ENCODE measurements at places on chromosomes 6 and 20.

GRCh38 chr6:45155341-45155894 lies 172.7 kb upstream of the RUNX2 start:
- no peak for DNase-seq

DNA sequence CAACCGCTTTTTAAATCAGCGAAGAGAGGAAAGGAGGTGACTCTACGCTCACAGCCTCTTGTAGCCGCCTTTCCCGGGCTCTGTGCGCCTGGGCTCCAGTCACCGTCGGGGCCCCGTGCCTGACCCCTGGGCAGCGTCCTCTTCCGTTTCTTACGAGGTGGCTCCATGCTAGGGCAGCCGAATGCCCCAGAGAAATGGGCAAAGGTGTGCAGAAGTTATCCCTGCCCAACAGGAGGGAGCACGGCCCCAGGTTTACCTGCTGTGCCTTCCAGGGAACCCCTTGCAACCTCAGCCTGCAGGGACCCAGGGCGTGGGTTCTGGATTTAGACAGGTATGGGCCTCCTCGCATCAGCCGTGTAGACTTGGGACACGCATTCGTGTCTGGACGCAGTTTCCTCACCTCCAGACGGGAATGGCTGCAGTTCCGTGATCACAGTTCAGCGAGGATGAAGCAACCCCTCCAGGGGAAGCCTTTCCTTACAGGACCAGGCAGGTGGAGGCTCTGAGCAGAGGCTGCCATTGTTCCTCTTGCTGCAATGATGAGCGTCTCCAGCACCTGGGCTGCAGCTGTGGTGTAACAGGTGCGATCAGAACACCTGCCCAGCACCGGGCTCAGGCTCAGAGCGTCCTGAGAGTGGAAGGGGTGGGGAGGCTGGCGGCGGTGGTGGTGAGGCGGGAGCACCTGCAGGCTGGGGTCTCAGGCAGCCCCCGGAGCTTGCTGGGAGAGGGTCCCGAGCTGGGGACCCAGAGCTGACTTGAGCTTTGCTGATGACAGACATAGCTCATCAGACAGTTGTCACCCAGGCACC lies 81.3 kb upstream of the BHLHE23 start:
- DNase-seq, result no peak

- DNase-seq, result no peak
These were observed 594.9 kb downstream of the CDH26 start for GRCh38 chr20:60553095-60553494.

- no peak for DNase-seq
These were observed 23.9 kb upstream of the MOXD1 start for GRCh38 chr6:132425176-132425575.

DNA sequence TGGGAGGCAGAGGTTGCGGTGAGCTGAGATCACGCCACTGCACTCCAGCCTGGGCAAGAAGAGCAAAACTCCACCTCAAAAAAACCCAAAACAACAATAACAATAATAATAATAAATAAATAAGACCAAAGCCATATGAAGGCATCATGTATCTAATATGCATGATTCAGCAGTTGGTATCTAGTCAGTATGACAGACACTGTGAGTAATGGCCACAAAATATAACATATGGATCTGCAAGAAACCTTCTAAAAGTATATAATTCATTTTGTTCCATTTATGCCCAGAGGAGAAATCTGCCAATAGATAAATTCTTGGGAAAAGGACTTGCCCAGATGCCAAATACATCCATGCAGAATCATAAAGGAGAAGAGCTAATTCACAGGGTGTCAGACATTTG lies 252.3 kb downstream of the BTBD9 start:
- no peak for DNase-seq

GRCh38 chr6:166712286-166713228 lies 85.5 kb upstream of the RPS6KA2 start:
- DNase-seq, result no peak

- DNase-seq, result no peak
These were observed 5.9 kb downstream of the OCSTAMP start for GRCh38 chr20:46544576-46544975.

DNA sequence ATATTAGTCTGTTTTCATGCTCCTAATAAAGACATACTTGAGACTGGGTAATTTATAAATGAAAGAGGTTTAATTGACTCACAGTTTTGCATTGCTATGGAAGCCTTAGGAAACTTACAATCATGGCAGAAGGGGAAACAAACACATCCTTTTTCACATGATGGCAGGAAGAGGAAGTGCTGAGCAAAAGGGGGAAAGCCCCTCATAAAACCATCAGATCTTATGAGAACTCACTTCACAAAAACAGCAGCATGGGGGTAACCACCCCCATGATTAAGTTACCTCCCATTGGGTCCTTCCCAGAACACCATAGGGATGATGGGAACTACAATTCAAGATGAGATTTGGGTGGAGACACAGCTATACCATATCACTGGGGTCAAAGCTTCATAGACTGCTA lies 254.2 kb downstream of the ERMARD start:
- DNase-seq, result no peak

- no peak for DNase-seq
These were observed 595 bp downstream of the HAO1 start for GRCh38 chr20:7939663-7940062.

GRCh38 chr20:58461899-58462298 lies 53.3 kb downstream of the APCDD1L start:
- DNase-seq, result no peak

DNA sequence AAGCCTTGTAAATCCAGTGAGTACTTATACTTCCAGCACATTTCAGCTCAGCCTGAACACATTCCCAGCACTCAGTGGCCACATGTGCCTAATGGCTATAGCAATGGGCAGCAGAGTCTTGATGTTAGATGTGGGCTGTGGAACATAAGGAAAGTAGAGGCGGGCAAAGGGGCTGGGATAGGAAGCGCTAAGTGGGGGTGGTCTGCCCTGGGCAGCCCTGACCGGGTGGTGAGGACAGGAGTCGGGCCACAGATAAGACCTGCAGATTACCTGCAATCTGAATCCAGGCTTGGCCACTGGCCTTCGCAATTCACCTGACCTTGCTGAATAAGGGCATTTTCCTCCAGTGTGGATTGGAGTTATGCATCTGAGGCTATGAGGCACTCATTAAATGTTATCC lies 11.1 kb upstream of the HMGA1 start:
- DNase-seq, result no peak

DNA sequence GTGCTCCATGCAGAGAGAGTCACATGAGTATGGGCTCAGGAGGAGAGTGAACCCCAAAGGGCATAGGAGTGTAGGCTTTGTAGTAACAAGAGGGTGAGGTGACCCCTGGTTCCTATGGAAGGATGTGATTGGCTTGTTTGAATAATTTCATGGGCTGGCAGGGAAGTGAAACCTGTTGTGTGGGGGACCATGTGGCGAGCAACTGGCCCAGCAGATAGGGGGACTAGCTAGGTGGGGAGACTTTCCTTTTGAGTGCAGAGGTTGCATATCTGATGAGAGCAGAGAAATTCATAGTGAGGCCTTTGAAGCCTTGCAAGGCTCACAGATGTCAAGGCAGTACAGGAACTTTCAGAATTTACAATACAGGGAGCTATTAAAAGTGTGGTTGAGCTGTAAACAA lies 247.9 kb upstream of the SLC35B3 start:
- no peak for DNase-seq

GRCh38 chr6:11609324-11610071 lies 71.9 kb downstream of the TMEM170B start:
- DNase-seq, result no peak

DNA sequence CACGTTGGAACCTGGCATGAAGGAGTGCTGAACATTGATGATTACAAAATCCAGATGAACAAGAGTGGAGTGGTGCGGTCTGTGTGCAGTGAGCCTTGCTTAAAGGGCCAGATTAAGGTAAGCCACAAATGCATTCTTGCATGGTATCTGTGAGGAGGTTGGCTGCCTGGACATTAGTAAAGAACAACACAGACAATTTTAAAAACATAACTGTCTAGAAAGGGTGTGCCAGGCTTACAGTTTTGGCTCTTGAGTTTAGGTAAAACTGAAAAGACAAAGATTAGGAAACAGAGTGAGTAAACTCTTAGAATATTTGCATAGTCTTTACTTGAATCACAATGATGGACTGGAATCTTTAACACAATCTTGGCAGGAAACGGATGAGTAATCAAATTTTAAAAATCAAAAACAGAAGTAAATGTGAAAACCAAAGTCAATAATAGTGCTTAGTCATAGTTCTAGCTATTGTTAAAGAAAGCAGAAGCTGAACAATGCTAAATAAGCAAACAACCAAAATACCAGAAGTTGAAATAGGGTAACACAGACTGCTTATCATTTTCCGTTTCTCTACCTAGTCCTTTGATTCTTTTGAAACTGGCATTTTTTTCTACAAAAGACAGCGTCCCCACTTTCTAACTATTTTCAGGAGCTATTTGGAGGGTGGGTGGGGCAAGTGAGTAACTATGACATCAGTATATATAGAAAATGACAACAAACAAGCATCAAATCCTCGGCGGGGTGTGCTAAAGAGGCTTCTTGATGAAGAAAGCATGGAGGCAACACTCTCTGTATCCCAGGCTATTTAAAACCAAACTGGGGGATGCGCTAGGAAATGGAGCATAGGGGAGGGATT lies 185.8 kb upstream of the RAB32 start:
- no peak for DNase-seq

DNA sequence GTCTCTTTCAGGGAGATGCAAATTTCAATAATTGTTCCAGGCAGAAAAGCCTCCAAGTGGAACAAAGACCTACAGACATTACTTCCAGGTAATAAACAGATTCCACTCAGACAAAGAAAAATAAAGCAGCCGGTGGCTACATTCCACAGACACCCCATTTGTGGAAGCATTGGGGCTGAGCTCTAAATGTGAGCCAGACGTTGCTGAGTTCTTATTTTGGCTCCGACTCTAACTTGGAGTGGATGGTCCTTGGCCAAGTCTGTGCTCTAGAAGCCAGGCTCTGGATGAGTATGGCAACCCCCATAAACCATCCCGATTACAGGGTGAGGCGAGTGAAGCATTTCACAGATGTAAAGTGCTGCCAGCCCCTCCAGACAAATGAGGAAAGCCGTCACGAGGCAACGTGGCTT lies 6.6 kb downstream of the TRAM2 start:
- DNase-seq, result no peak

DNA sequence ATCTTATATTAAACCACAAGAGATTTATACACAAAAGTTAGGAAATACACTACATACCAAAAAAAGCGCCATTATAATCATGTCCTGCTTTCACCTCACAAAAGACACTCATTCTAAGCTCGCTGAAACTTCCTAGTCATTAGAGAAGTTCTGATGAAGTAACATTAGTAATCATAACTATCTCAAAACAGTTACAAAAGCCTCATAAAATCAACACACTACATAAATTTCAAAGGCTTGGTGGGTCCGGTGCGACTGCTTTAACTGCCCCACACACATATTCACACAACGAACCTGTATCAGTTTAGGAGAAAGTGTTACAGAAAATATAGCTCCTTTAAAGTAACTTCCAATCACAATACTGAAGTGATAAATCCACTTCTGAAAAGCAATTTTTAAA lies 1.9 kb downstream of the PHIP start:
- DNase-seq, result peak; percentile 28

DNA sequence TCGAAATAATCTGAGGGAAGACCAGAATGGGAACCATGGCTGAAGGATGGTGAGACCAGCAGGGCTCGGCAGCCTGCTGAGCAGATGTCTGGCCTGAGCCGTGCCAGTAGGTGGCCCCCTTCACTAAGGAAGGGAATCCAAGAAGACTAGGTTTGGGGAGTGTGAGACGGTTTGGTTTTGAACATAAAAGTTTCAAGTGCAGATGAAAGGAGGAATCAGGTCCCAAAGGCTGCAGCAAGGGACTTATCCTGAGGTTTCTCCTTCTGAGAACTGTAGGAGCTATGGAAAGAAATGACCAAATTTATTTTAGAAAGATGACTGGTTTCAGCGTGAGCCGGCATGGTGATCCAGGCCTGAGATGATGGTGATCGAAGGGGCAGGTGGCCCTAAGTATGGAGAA lies 4.6 kb upstream of the OSER1 start:
- DNase-seq, result peak; percentile 71

GRCh38 chr6:54579011-54579410 lies 267.6 kb upstream of the FAM83B start:
- no peak for DNase-seq

- no peak for DNase-seq
These were observed 35.2 kb downstream of the JPH2 start for GRCh38 chr20:44151621-44152416.

GRCh38 chr20:2402271-2402980 lies 21.7 kb downstream of the TGM6 start:
- DNase-seq, result peak; percentile 66

GRCh38 chr6:144582939-144583613 lies 297.9 kb downstream of the UTRN start:
- DNase-seq, result peak; percentile 38

GRCh38 chr6:80340280-80340679 lies 233.8 kb downstream of the BCKDHB start:
- peak; percentile 90 for DNase-seq

DNA sequence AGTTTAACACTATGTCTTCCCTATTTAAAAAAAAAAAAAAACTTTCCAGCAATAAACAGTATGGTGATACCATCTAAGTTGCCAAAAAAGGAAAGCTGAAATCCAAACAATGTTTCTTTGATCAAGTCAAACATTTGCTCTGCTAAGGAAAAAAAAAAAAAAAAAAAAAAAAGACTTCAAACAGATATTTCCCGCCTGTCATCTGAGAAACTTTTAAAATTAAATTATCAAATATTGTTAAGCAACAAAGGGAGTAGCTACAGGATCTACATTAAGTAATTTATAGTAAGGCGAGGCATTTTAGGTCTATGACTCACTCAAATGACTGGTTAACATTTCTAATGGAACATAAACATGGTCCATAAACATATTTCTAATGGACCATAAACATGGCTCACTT lies 121.2 kb downstream of the DST start:
- no peak for DNase-seq

DNA sequence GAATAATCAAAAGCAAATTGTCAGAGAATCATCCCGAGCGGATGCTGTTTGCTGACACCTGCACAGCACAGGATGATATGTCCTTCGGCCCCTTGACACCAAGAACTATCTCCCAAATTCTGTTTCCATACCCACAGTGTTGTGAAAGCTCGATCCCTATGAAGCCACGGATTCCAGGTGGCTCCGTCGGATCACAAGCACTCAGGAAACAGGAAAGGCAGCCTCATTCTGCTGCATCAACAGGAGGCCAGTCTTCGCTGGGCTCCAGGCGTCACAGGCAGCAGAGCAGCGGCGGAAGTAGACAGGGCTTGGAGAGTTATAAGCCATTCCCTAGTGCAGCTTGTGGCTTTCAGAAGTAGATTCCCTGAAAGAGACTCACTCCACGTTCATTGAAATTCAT lies 342.3 kb downstream of the C6orf118 start:
- no peak for DNase-seq

GRCh38 chr20:58710481-58711265 lies 18.1 kb downstream of the NPEPL1 start:
- no peak for DNase-seq

DNA sequence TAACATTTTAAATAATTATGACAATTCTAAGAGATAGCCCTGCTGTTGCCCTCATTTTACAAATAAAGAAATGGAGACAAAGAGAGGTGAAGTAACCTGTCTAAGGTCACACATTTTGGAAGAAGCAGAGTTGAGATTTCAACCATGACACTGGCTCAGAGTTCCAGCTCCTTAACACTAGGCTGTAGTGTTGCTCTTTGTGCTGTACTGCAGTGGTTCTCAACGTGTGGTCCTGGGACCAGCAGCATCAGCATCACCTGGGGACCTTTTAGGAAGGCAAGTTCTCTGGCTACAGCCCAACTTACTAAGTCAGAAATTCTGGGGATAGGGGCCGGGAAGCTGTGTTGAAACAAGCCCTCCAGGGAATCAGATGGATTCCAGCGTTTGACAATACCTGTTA lies 62.4 kb upstream of the FERMT1 start:
- no peak for DNase-seq

- no peak for DNase-seq
These were observed 4.6 kb downstream of the CYP24A1 start for GRCh38 chr20:54168961-54169862.

Measured in NCI-H2171 treated with DMSO at 0.1 percent for 48 hours (cell line).